ENCODE measurements at places on chromosomes 12 and 14. TPM values are rescaled to one million over a fixed set of nuclear protein-coding genes. Genes with fewer than 3 reads are reported as not detected.

The PPP4R4 gene
- 0.39 TPM for polyA plus RNA-seq

The LUM gene
- 677 TPM for polyA plus RNA-seq

The CCDC184 gene
- 0.38 TPM for polyA plus RNA-seq

The TAS2R31 gene
- 0.29 TPM for polyA plus RNA-seq

The INHBC gene
- polyA plus RNA-seq = not detected

The PTGER2 gene
- 0.43 TPM for polyA plus RNA-seq

The PLBD1 gene
- polyA plus RNA-seq = 0.38 TPM

The AQP6 gene
- not detected for polyA plus RNA-seq

The KCNC2 gene
- not detected for polyA plus RNA-seq

The FSCB gene
- polyA plus RNA-seq = not detected

The SLC5A8 gene
- not detected for polyA plus RNA-seq

The CCDC63 gene
- polyA plus RNA-seq = not detected

The NUMB gene
- polyA plus RNA-seq = 102 TPM

The SOX5 gene
- 0.13 TPM for polyA plus RNA-seq

The TMCC3 gene
- not detected for polyA plus RNA-seq

The IFNG-AS1 gene
- polyA plus RNA-seq = not detected

The SERPINA12 gene
- polyA plus RNA-seq = not detected

The ENDOU gene
- 0.06 TPM for polyA plus RNA-seq

The RD3L gene
- polyA plus RNA-seq = not detected

The FAR2 gene
- 17.1 TPM for polyA plus RNA-seq

The LIN7A gene
- 24.0 TPM for polyA plus RNA-seq

The TBC1D30 gene
- 0.22 TPM for polyA plus RNA-seq

The CISTR gene
- polyA plus RNA-seq = not detected

The DPF3 gene
- polyA plus RNA-seq = 3.6 TPM
